ENCODE measurements at places on chromosomes 2 and 18.

DNA sequence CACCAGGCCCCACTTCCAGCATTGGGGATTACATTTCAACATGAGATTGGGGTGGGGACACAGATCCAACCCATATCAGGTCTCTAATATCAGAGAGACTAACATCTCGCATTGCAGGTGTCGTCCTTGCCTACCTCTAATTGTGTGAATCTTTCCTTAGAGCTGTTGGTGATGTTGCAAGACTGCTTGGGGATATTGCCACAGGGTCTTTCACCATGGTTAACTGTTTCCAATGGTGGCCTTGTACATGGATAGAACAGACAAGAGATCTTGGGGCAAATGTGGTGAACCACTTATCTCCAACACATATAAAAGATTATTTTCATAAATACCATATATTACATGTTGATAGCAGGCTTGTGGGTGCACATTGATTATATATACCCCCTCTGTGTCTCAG, 270.3 kb upstream of the LINC00305 start:
- no peak for DNase-seq

- no peak for DNase-seq
Measured at GRCh38 chr2:174663550-174663949, 65.9 kb upstream of the WIPF1 start.

DNA sequence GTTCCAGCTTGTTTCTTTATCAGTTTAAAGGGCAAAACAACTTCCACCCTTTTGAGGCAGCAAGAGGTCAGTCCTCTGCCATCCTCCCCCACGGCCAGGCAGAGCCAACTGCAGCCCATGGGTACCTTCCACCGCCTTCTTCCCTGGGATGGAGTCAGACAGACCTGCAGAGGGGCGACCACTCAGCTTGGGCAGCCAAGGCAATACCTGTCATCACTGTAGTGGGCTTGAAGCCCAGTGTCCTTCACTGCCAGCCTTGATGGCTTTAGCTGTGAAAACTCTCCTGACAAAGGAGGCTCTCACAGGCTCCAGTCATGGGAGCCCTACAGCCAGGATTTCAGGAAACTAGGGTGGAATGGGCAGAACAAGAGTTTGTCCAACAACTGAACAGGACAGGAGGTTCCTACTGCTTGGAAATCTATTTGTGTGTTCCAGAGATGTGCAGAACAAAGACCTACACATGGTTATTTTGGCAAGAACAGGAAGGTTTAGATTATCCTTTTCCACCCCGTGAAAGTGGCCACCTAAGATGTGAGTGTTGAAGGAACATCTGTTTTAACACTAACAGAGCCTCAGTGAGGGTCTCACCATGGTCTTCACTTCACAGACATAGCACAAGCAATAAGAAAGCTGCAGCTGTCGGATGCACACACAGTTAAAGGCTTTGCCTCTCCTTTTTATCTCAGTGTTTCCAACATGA, 93.9 kb upstream of the RMDN2 start:
- DNase-seq: no peak

- DNase-seq: no peak
Measured at GRCh38 chr2:108594982-108595464, 60.8 kb downstream of the LIMS1 start.

- no peak for DNase-seq
Measured at GRCh38 chr2:144747571-144747970, 227.7 kb upstream of the ZEB2 start.

- DNase-seq: no peak
Measured at GRCh38 chr18:23690505-23691068, 1.3 kb downstream of the LAMA3 start.

- no peak for DNase-seq
Measured at GRCh38 chr2:111031546-111032478, 88.9 kb upstream of the BCL2L11 start.

GRCh38 chr2:111135910-111136297, 15.2 kb downstream of the BCL2L11 start:
- no peak for DNase-seq

DNA sequence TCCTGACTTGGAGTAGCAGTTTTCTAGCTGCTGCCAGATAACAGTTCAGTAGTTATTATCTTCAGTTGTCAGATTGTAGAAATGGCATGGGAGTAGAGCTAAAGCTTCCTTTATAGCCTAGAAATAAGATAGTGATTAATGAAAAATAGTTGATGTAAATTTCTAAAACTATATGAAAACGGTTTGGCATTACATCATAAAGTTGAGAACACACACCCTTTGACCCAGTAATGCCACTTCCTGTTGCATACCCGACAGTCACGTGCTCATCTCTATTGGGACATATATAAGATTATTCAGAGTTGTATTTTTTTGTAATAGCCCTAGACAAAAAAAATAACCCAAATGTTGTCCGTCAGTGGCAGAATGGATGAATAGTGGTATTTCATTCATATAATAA, 39.4 kb upstream of the ASB1 start:
- DNase-seq: no peak

DNA sequence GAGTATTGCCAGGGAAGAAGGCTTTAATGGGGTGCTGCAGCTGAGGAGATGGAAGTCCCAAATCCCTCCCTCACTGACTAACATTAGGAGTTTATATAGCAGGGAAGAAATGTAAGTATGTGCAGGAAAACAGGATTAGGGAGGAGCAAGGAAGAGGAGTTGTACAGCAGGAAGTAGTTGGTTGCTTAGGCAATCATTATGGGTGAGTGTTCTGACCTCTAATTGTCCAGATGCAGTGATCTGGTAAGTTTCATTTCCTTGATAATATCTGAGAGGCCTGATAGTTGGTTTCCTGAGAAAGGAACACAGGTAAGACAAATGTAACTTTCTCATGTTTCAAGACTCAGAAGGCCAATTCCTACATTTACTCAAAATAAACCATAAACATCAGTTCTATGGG, 331.9 kb upstream of the GULP1 start:
- no peak for DNase-seq

DNA sequence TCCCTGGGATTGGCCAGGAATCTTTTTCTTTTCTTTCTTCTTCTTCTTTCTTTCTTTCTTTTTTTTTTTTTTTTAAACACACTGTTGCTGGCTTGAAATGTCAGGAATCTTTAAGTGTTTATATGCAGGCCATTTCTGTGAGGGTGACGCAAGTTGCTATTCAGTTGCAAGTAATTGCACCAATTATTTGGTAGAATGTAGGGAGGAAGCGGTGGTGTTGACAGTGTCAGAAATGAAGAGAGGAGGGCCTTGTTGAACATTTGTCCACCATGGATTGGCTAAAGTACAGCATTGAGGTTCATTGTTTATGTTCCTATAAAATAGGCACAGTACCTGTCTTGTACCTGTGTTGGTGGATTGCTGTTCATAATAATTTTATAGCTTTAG, 6.5 kb downstream of the RPIA start:
- DNase-seq: no peak

DNA sequence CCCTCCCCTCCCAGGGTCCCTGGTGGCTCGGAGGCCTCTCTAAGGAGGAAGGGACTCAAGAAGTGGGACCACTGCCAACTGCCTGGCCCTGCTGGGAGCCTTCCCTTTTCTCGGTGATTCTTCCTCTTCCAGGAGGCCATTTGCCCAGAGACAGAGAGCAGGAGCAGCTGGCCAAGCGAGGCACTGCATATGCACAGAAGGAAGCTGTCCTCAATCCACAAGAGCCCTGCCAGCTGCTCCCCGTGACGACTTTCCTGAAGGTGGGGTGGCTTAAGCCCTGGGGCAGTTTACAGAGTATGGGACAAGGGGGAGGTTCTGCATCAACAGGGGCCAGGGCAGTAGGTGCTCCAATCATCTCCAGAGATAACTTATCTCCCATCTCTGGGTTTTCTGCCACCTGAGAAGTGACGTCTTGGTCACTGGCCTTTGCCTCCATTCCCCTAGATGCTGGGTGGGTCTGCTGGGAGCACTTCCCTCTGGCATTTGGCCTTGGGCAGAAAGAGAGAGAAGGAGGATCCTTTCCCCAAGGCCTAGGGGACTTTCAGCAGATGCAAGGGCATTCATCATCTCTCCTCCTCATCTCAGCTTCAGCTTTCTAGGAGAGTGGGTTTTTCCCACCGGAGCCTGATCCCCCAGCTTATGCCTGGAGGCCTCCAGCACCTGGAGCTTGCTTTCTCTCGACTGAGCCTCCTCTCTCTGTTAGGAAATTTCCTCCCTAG, 28.5 kb downstream of the CIB4 start:
- DNase-seq: no peak

DNA sequence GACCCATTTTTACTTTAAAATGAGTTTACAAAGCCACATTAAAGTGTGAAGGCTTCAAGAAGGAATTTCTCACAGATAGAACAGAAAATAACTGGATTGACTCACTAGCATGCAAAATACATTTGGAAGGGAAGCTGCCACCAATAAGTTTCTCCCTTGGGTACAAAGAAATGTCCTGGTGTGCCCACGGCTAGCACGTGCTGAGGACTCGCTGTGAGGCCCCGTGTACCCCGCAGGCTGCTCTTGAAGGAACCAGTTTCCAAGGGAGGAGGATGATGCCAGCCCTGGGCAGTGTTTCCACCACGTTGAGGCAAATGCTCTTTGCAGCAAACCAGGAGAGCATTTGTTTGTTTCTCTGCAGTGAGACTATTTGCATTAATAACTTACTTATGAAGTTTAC, 207.3 kb downstream of the SH3RF3 start:
- no peak for DNase-seq

GRCh38 chr2:233174137-233174536, 77.3 kb upstream of the ATG16L1 start:
- no peak for DNase-seq

DNA sequence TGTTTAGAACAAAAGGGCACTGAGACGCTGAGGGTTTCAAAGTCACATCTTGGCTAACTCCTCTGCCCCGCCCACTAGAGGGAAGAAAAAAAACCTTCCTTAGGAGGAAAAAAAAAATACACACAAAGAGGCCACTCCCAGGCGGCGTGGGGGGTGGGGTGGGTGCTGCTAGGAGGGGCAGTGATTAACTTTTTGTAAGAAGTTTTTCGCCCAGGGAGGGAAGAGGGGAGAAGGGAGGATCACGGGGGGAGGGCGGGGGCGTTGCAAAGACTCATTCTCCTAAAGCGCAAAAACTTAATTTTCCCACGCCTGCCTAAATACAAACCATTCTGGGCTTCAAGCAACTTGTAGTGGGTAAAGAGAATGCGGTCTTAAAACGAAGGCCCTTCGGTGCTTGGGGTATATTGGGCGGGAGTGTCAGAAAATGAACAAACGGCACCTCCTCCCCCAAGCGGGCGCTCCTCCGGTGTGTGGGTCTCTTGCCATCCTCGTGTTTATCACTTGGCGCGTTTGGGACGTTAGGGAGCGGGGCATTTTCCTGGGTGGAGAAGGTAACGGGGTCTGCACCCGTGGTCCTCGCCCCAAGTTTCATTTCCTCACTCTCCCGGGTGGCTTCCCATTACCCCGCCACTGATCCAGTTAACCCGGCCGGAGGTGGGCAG, 1.7 kb downstream of the CXCR4 start:
- peak; percentile 73 for DNase-seq

- DNase-seq: no peak
Measured at GRCh38 chr2:80670763-80671162, 366.2 kb upstream of the LRRTM1 start.

DNA sequence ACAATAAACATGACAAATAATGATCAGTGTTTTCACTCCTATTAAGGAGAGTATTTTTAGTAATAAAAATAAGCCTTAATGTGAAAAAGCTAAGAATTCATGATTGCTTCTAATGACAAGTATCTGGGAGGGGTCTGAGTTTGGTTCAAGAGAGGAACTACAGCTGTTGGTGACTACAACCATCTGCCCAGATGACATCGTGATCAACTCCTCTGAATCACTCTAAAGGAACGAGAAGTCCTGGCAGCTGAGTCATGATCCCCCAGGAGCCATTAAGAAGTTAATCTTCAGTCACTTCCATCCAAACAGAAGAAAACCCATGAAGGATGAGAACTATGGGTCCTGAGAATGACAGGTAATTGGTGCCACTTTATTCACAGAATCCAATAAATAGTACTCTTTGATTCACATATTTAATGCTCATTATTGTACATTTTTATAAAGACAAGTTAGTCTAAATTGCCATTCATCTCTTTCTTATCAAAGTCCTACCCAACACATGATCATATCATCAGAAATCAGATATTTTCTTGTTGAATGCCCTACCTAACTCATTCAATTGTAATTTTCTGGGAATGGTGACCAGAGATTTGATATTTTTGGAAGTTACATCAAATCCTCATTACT, 6.8 kb downstream of the TFPI start:
- DNase-seq: no peak

DNA sequence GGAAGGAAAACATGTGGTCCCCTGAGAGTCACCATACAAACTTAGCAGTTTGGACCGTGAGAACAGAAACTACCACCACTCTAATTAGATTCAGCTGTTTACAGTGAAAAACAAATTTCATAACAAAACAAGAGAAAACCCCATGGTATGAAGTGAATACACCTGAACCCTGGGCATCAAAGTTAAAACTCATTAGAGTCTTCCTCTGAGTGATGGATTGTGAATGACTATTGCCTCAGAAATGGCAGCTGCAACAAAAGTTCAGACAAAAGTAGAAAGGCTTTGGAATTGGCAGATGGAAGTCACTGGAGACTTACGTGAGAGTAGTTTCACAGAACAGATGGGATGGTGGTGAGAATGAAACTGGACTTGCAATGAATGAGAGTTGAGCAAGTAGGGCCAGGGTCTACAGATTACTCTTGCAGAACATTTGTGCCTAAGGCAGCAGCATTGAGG, 98.0 kb downstream of the AAK1 start:
- DNase-seq: no peak

DNA sequence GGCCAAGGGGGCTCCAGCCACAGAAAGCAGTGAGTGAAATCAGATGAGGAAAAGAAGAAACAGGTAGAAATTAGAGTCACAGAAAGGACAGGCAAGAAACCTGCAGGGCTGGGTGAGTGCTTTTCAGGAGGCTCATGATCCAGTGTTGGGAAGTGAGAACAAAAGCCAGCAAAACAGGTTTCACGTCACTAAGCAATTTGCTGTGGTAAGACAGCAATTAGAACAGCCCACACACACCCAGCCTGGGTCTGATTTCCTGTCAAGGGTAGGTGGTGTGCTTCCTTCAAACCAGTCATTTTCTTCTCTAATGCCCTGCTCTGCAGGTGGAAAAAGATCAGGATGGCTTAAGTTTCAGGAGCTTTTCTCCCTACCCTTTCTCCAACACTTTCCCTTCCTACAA, 52.9 kb upstream of the XDH start:
- DNase-seq: no peak

GRCh38 chr18:56188529-56189275, 449.7 kb downstream of the TXNL1 start:
- DNase-seq: no peak

- DNase-seq: no peak
Measured at GRCh38 chr18:55430026-55430425, 158.0 kb downstream of the TCF4 start.

GRCh38 chr2:66888791-66889631, 454.1 kb downstream of the MEIS1 start:
- no peak for DNase-seq

GRCh38 chr2:8304821-8305766, 376.8 kb upstream of the ID2 start:
- no peak for DNase-seq

- DNase-seq: no peak
Measured at GRCh38 chr2:127003070-127003800, 103.7 kb downstream of the BIN1 start.

Measured in activated T-helper 1 cell treated with Interleukin-2 at 50 U/mL for 16 hours (primary cell).